Stimulated activated CD4-positive, alpha-beta T cell treated with anti-CD3 and anti-CD28 coated beads, Interleukin-12 subunit alpha, Interleukin-12 subunit beta, amount 100 ng/mL, for 24 hours (primary cell): ENCODE measurements at places on chromosomes 12 and 14.

- no peak for DNase-seq
Observed at GRCh38 chr14:31205681-31206535, 1.7 kb downstream of the HECTD1 start.

DNA sequence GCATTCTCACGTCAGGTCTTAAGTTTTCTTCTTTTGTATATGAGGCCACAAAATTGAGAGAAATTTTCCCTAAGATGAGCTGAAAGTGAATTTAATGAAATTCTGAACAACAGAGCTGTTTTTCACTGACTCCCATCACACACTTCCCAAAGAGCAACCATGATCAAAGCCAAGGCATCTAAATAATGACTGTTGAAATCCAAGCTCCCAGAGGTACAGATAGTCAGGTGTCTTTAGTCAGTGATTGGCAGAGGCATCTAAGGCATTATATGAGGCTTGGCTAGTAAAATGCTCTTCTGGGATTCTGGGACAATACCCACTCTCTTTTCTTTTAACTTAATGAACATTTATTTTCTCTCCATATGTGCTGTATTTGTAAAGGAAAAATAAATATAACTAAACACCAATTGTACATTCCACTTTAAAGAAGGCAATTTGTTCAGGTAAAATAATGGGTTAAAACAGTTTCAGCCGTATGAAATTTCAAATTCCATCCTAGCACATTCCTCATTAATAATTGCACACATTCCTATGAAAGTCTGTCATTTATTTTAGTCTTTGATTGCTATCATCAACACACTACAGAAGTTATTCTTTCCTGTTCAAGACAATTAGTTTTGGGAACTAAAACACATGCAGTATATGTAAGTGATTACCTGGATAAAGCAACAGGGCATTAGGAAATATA lies 871 bp upstream of the SSTR1 start:
- no peak for DNase-seq

- no peak for DNase-seq
Observed at GRCh38 chr14:61129168-61129745, 148.2 kb downstream of the SLC38A6 start.

DNA sequence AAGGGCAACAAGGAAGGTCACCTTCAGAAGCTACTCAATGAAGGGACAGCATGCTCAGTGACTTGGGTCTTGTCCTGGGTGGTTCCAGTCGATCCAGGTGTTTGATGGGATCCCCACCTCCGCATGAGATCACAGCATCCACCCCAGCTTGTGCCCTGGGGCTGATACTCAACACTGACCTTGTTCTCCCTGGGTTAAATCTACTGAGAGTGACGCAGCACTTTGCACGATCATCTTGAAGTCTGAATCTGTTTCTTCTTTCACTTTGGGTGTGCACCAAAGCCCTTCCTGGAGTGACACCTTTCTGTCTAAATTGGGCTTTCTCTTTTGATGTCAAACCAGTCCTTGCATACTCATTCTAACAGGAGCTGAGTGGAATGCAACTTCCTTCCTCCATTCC lies 13.8 kb downstream of the NOS1 start:
- no peak for DNase-seq

- no peak for DNase-seq
Observed at GRCh38 chr12:19506497-19506896, 67.2 kb downstream of the AEBP2 start.

DNA sequence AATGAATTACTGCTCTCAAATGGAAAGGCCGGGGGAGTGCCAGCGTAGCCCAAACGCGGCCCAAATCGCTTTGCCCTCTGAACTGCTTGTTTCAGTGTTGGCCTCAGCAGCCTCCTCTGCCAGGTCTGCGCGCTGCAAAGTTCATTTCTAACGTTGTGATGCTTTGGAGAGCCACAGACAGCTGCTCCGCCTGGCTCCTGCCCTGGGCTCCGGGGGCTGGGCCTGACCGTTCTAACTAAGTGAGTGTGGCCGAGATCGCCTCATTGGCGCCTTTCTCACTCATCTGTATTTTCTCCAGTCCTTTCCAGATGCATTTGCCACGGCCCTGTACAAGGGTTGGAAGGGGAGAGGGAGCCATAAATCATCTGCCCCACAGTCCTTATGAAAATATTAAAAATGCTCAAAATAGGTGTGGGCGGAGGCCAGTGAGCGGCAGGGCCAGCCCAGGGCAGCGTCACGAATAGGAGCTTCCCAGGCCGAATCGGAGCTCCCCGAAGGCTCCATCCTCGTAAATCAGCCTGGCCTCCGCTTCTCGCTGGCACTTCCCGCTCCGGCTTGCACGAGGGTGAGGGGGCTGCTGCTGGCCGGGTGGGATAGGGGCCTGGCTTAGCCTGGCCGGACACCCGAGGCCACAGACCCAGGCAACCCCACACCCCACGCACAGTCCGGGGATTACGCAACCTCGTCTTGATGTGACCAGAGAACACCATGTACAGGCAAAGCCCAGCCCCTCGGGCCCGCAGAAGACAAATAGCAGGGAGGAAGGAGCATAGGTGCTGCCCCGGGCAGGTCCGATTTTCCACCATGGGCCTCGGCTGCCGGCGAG lies 196.6 kb upstream of the DIO3 start:
- no peak for DNase-seq

DNA sequence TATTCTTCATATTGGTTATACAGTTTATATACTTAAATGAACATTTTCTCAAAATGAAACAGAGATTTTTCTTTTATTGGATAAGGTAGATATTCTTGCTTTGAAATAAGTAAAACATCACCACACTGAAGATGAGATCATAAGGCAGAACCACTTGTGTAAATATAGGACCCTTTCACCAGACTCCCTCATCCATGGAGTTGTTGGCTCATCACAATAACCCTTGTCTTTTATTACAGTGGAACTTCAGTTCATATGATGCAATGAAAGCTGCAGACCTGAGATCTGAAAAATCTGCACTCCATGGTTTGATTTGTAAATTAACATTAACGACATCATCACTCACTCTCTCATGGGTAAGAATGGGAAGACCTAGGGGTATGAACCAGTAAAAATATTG lies 51.9 kb upstream of the DBX2 start:
- no peak for DNase-seq

DNA sequence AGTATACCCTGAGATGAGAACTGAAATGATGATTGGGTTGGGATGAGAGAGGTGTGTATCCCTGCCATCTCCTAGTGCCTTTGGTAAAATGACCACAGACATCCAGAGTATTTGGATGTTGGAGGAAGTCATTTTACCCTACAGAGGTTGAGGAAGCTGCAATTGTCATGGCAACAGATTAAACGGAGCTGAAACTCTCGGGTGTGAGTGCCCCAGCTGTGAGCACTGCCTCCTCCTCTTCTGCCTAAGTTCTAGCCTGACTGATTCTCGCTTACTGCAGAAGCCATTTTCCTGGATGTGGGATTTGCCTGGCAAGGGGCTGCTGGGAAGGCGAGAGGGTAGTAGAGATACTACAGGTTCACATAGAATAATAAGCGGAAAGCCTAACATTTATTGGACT lies 10.3 kb upstream of the PPP4R4 start:
- no peak for DNase-seq

DNA sequence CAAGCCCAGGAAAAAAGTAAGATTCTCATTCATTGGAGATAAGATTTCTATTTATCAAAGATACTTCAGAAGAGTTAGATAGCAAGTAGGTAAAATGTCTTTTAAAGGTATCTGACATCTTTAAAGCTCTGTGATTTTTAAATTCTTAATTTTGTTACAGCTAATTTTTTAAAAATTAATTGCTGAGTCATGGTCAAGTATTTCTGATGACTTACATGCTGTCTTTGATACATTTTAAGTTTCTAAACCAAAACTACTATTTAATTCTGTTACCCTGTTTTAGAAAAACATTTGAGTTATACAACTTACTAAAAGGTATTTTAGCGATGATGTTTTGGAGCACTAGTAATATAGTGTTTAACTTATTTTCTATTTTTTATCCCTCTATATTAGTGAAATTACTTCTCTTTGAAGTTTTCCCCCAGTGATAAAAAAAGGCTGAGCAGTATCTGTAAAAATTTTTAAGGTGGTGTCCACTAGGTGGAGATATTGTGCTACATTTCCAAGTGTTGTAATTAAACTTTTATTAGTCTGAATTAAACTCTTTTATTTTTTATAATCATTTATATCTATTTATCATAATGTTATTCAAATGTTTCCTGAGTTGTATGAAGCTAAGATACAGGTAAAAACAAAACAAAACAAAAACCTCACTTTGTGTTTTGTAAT lies 11.5 kb downstream of the ALG10 start:
- no peak for DNase-seq
